Aortic smooth muscle cell (primary cell): ENCODE measurements at places on chromosomes 1 and 21. TPM values are rescaled to one million over a fixed set of nuclear protein-coding genes. Genes with fewer than 3 reads are reported as not detected.

Gene SPATA46
- total RNA-seq, result not detected in 2 replicates

Gene FTCD
- 0.13 TPM in 1 of 2 replicates, not detected in the other for total RNA-seq

Gene AIM2
- total RNA-seq, result not detected in 2 replicates

Gene OR2T35
- not detected in 2 replicates for total RNA-seq

Gene RIMKLA
- not detected in 2 replicates for total RNA-seq

Gene S100A14
- 0.25 and 0.26 TPM in 2 replicates for total RNA-seq

Gene KIF21B
- total RNA-seq, result 0.12 and 0.13 TPM in 2 replicates

Gene DEPDC1
- total RNA-seq, result 11.3 and 20.5 TPM in 2 replicates
